Ascending aorta (tissue), 2 donors: ENCODE measurements at places on chromosomes 2 and 18.

DNA sequence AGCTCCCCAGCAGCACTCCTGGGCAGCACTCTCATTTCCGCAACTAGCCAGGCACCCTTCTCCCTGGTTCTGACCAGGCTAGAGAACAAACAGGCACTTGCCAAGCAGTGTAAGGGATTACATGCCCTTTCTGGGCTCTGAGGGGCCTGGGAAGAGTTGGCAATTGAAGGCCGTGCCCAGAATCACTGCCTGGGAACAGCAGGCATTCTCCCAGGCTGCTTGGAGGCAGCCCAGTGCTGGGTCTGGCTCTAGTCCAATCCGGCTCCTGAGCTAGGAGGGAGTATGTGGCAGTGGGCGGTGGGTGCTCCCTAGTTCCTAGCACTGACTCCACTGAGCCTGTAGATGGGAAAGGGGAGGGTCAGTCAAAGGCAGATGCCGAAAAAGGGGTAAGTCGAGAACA, 34.1 kb upstream of the SP3 start:
- H3K27ac ChIP-seq, result peak overlapping the region; percentile 81
- peak; percentile 81 for DNase-seq
- no peak overlapping the region for H3K4me3 ChIP-seq
- no peaks in the 10 kb centered on the region for H3K4me1 ChIP-seq

DNA sequence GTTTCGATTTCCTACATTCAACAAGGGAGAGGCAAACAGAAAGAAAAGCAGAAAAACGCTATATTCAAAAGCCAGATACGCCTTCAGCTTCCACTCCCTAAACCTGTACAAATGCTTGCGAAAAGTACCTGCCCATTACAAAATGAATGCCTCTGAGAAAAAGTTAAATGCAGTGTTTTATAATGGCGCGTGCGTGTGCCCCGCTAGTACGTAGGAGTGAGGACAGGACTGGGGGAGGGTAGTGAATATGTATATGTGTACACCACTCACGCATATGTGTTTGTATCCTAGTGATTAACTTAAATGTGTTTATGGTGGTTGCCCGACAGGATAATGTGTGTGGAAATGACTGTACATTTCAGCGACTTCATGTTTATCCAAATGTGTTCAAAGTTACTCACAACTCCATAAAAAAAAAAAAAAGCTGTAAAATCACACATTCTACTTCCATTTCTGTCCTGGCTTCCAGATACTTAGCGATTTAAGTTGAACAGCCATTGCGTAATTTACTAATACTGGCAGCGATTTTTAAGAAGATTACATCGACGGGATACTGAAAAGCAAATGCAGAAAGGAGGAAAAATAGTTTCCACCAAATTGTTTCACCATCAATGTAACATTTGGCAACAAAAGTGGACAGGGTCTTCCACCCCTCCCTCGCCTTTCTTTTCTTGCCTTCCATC, 1.3 kb downstream of the NEUROD1 start:
- H3K27ac ChIP-seq, result no peak overlapping the region
- no peak for DNase-seq
- no peak overlapping the region for H3K4me3 ChIP-seq
- no peaks in the 10 kb centered on the region for H3K36me3 ChIP-seq
- H3K4me1 ChIP-seq, result no peaks in the 10 kb centered on the region

DNA sequence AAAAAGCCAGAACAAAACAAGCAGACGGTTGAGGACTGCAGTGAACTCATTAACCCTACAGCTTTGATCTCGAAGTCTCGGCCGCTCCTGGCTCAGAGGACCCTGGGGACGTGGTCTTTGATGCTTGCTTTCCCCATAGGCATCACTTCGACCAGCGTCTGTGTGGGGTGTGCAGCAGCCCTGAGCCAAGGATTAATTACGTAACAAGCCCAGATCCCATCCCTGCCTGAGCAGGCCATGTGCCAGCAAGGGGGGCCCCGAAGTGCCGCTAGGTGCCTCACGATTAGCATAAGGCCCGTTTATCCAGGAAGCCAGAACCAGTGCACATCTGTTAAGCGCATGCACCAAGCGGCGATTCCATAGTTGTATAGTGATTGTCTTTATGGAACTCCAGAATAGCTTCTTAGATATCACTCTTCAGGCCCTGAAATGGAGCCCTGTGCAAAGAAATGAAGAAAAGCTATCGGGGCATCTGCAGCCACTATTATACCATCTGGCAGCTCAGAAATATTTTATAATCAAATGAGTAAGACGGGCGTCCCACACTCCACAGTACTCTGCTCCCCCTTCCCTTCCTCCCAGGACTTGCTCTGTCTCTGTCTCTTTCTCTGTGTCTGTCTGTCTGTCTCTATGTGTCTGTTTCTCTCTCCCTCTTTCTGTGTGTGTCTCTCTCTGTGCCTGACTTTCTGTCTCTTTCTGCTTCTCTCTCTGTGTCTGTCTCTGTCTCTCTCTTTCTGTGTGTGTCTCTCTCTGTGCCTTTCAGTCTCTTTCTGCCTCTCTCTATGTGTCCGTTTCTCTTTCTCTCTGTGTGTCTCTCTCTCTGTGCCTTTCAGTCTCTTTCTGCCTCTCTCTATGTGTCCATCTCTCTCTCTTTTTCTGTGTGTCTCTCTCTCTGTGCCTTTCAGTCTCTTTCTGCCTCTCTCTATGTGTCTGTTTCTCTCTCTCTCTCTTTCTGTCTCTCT, 41.7 kb downstream of the HPCAL1 start:
- DNase-seq, result no peak
- H3K36me3 ChIP-seq, result no peaks in the 10 kb centered on the region

DNA sequence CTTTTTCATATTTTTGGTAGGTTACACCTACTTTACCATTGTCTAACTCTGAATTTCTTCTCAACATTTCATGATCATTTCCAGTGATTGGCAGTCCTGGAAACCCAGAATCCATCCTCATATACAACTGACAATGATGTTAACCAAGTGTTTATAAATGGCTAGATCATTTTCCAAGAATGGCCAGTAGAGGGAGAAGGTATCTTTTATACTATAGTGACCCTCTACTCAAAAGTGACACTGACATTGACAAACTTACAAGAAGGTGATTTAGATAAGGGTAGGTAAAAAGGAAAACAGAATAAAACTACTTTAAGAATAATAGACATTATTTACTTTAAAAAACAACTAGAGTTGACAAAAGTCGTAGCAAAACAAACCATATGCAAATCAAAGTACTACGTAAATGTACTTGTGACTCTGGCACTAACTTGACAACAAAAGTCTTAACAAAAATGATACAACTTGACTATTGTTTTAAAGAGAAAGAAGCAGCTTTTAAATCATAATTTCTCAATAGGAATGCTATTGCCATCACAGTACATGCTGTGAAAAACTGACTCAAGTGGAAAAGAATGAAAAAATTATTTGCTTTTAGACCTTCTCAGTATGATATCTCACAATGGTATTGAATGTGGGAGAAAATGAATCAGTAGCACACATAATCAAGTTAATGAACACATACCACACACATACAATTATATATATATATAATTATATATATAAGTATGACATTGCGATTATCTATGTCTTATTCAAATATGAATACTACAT, 76.6 kb upstream of the GRB14 start:
- H3K4me3 ChIP-seq, result no peak overlapping the region
- H3K27me3 ChIP-seq, result no peaks in the 10 kb centered on the region
- H3K4me1 ChIP-seq, result no peaks in the 10 kb centered on the region
- peaks cover 26% of the 10 kb centered on the region for H3K36me3 ChIP-seq
- H3K27ac ChIP-seq, result no peak overlapping the region

- no peak overlapping the region for H3K27ac ChIP-seq
- no peaks in the 10 kb centered on the region for H3K36me3 ChIP-seq
- H3K4me3 ChIP-seq, result no peak overlapping the region
- H3K27me3 ChIP-seq, result no peaks in the 10 kb centered on the region
- no peaks in the 10 kb centered on the region for H3K4me1 ChIP-seq
These were observed 511.5 kb downstream of the TNS1 start for GRCh38 chr2:217491271-217491670.

- H3K4me1 ChIP-seq, result peaks cover 16% of the 10 kb centered on the region
- H3K27me3 ChIP-seq, result no peaks in the 10 kb centered on the region
- H3K4me3 ChIP-seq, result no peak overlapping the region
- H3K36me3 ChIP-seq, result peaks cover 23% of the 10 kb centered on the region
These were observed 85.4 kb downstream of the NCKAP1 start for GRCh38 chr2:182952741-182953450.

DNA sequence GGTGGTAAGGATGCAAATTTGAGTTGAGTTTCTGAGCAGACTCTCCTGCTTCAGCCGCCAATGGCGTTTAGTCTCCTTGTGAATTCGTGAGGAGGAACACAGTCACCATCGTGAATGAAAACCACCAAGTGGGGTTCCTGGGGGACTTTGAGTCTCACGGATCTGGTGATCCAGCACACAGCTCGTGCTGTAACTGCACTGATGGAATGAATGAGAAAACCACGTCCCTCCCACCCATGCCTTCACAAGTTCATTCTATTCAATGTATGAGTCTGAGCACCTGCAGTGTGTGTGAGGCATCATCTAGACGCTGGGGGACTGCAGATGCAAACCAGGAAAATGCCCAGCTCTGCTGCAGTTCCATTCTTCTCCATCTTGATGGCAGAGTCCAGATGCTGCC, 127.9 kb downstream of the PIEZO2 start:
- H3K27ac ChIP-seq, result no peak overlapping the region
- H3K27me3 ChIP-seq, result no peaks in the 10 kb centered on the region
- no peaks in the 10 kb centered on the region for H3K36me3 ChIP-seq
- no peak overlapping the region for H3K4me3 ChIP-seq
- H3K4me1 ChIP-seq, result no peaks in the 10 kb centered on the region

GRCh38 chr2:211903961-211904360, 634.6 kb downstream of the ERBB4 start:
- no peak overlapping the region for H3K27ac ChIP-seq
- DNase-seq, result no peak
- no peak overlapping the region for H3K4me3 ChIP-seq
- H3K27me3 ChIP-seq, result no peaks in the 10 kb centered on the region
- H3K4me1 ChIP-seq, result no peaks in the 10 kb centered on the region

- H3K27me3 ChIP-seq, result no peaks in the 10 kb centered on the region
- H3K4me3 ChIP-seq, result no peak overlapping the region
- DNase-seq, result no peak
- H3K36me3 ChIP-seq, result no peaks in the 10 kb centered on the region
- no peak overlapping the region for H3K27ac ChIP-seq
These were observed 60.6 kb upstream of the CUL3 start for GRCh38 chr2:224645722-224646121.

DNA sequence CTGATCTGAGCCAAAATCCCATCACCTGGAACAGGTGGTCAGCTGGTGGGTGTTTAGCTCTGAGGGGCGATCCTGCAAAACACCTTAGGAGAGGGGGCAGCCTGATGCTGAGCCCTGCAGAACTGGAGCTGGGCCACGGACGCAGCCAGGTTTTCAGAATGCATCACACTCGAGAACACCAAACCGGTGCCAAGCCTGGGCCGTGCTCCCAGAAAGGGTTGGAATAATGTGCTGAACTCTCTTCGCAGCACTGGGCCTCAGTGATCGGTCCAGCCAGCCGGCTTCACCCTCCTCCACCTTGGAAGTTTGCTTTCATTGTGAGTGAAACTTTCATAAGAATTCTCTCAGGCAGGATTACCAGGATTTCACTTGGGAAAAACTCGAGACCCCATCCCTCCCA, 56.5 kb upstream of the TTC39C start:
- no peak overlapping the region for H3K4me3 ChIP-seq
- peak; percentile 79 for DNase-seq
- no peaks in the 10 kb centered on the region for H3K27me3 ChIP-seq
- no peaks in the 10 kb centered on the region for H3K4me1 ChIP-seq

DNA sequence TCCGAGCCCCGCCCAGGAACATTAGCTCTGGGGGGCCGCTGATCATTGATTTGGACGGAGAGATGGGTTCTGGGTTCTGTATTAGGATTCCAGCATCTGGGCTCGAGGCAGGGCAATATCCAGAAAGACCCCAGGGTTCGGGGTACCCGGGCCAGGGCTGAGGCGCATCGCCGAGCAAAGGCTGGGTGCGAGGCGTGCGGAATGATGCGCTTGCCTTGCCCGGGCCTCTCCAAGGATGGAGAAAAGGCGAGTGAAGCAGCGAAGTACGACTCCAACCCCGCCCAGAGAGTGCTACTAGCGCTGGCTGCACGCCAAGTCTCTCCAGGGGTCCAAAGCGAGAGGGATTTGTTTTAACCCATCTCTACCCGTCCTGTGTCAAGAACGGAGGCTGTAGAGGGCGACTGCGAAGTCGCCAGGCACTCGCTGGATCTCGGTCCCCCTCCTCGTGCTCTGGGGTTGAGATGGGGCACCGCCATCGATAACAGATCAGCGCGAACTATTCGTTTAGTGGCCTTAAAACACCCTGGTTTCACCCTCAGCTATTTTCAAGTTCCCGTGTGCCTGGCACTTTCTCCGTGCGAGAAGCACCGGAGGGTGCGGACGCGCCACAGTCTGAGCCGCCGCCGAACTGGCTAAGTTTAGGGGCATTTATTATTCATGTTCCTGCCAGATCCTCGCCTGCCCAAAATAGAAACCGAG, 1.9 kb downstream of the ADCYAP1 start:
- H3K27ac ChIP-seq, result no peak overlapping the region
- peaks cover 32% of the 10 kb centered on the region for H3K4me1 ChIP-seq

- H3K27ac ChIP-seq, result no peak overlapping the region
- DNase-seq, result no peak
- H3K4me1 ChIP-seq, result no peaks in the 10 kb centered on the region
- H3K4me3 ChIP-seq, result no peak overlapping the region
These were observed 11.8 kb downstream of the CD8A start for GRCh38 chr2:86778957-86779356.

GRCh38 chr2:231331533-231331932, 64.0 kb upstream of the B3GNT7 start:
- H3K36me3 ChIP-seq, result peaks cover 18% of the 10 kb centered on the region
- H3K4me3 ChIP-seq, result no peak overlapping the region
- no peaks in the 10 kb centered on the region for H3K27me3 ChIP-seq
- H3K4me1 ChIP-seq, result no peaks in the 10 kb centered on the region
- DNase-seq, result peak; percentile 22

DNA sequence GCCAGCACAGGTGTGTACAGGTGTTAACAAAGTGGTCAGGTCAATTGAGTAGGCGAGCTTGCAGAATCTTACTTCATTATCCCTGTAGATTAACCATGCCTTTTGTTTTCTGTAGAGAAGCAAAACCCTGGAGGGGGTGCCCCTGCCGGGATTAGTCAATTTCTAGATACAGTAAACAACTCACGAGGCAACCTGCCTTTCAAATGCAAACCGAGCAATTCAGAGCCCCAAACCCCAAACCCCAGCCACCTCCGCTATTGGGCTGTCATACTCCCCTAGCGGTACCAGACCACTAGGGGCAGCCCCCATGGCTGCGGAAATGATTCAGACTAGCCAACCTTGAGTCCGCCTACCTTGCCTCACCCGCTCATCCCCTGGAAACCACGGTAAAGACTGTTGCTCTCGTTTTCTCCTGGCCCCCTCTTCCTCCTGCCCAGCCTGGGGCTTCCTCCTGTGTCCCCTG, 61.4 kb upstream of the KIF5C start:
- no peak for DNase-seq
- no peaks in the 10 kb centered on the region for H3K27me3 ChIP-seq
- no peak overlapping the region for H3K27ac ChIP-seq
- no peaks in the 10 kb centered on the region for H3K36me3 ChIP-seq
- H3K4me1 ChIP-seq, result no peaks in the 10 kb centered on the region

GRCh38 chr2:25417715-25418369, 76.1 kb upstream of the DNMT3A start:
- DNase-seq, result no peak
- H3K36me3 ChIP-seq, result peaks cover 11% of the 10 kb centered on the region
- no peaks in the 10 kb centered on the region for H3K4me1 ChIP-seq
- no peak overlapping the region for H3K4me3 ChIP-seq
- no peak overlapping the region for H3K27ac ChIP-seq
